ENCODE measurements at places on chromosomes 6 and 20.

- DNase-seq = no peak
Observed at GRCh38 chr6:130513770-130514169, 148.0 kb downstream of the TMEM200A start.

GRCh38 chr6:149922642-149923326 is at the start of gene RAET1G:
Gene RAET1G (minus strand): TSS chr6:149923121. CDS start chr6:149923010, 111 bp downstream.
- peak; percentile 50 for DNase-seq

DNA sequence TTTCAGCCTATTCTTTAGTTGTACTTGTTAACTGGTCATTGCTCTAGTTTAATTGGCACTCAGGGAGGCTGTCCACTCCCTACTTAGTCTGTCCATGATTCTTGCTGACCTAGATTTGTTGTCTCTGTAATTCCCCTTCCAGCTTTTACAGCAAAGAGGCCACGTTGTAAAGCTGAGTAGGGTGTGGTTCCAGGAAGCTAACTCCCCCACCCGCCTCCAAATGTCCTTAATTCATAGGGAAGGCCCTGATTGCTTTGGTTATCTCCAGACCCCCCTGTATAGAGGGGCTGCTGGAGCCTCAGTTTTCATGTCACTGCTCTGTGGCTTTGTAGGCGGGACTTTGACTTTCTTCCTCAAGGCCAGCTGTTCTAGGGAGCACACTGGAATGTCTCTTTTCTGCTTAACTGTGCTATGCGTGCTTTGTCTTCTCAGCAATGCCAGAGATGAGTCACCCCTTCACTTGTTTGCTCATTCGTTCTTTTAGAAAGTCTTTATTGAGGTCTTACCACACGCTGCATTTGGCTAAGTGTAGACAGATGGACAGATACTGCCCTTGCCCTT is 175.1 kb upstream of the JAG1 start:
- DNase-seq = no peak

- DNase-seq = no peak
Observed at GRCh38 chr6:49430187-49430586, 32.9 kb downstream of the MMUT start.

DNA sequence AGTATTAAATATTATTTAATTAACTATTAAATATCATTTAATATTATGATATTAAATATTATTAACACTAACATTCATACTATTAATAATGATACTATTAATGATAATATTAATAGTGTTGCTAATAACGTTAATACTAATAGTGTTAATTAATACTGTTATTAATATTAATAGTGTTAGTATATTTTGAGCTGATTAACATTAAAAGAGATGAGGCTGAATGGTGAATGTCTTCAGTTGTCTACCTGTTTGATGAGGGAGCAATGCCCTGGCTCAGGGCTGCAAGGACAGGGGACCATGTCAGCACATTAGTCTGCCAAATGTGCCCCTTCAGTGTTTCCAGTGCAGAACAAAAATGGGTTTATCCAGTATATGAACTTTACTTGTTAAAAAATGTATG is 96.6 kb upstream of the PLEKHG1 start:
- no peak for DNase-seq

DNA sequence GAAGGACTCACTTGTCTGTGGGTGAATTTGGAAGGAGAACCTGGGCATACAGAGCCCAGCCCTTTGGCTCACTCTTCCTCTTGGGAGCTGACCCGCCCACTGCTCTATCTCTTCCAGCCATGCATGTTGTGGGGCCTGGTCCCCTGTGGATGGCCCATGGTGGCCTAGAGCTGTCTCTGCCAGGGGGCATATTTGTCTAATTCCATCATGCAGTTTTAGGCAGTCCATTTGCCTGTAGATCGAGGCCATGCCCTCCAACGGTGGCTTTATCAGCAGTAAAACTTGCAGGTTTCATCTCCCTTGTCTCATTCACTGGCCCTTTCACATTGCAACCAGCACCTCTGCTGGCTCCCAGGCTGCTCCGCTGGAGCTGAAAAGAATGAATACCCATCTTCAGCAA is 12.9 kb upstream of the EZR start:
- no peak for DNase-seq

DNA sequence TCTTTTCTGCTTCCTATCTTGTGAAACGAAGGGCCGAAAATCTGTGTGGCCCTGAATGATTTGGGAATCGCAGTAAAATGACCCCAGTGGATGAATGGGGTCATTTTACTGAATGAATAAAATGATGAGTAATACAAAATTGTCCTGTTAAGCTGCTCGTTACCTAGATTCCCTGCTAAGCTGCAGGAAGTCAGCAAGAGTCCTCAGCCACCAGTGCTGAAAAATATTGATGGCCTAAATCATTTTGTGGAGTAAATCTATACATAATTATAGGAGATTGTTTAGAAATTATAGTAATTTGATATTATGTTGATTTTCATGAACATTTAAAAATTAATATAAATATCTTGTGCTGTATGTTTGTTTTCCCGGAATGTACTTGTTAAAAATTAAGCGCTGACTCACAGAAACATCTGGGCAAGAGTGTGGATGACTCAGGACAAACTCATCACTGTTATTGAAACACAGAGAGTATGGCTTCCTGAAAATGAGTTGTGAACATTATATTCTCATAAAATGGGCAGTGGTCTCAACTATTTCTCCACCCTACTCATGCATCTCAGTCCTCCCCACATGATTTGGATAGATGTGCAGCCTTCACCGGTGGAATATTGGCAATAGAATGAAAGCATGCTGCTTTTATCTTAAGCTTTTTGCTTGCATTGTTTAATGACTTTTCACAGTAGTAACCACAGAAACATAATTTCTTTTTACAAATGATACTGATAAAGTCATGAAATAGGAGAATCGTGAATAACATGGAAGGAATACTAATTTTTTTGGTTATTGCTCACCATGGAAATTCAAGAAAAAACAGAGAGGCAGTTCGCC is 36.2 kb upstream of the RGS17 start:
- DNase-seq = no peak

DNA sequence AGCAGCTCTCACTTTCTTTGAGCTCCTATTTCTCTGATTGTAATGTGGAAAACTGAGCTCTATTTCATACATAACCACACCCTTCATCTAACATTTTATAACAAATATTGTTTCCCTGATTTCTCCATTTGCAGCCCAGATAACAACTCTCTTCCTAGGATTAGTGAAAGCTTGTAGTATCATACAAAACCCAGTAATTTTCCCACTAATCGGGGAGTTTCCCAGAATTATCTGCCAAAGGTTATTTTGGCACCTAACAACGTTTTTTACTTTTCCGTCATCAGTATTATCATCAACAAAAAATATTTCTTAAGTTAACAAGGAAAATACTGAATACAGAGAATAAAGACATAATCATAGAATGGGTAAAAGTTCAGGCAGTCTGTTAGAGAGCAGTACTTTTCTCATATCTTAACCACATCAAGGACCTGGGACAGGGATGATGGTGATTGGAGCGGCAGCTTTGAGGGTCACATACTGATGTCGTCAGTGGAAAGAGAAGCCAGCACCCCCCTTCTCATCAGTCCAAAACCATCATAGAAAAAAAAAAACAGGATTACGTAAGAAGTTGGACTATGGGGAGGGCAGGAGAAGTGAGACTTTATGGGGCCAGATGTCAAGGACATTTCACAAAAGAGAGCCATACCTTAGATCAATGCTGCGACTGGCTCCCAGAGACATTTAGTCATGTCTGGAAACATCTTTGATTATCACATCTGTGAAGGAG is 166.1 kb upstream of the TNFAIP3 start:
- DNase-seq = no peak

DNA sequence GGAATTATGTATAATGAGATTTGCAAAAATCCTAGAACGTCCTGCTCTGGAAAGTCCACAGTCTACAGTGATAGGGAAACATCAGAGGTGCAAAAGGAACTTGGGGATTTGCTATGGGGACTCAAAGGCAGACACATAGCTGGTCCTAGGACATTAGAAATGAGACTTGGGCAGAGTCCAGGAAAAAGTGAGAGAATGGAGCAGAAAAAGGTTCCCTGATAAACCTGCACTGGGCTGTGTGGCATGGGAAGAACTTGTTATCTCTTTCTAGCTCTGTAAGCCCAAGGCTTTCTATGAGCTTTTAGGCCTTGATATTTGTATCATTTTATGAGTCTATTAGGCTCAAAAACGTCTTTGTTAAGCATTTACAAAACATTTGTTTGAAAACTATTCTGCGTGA is 15.2 kb downstream of the PRND start:
- no peak for DNase-seq

DNA sequence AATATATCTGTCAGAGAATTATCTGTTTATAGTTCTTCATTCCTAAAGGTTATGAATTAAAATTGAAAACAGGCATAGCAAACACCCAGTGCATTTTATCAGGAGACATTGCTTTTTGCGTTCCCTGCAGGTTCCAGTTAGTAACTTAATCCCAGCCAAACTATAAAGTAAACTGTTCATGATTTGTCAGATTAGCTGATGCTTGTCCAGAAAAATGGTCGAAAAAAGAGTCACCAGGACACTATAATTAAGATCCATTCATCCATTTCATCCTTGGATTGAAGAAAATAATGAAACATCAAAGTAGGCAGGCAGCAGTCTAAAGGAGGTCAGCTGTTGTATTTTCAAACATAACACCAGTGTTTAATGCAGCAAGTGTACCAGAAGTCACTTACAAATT is 75.9 kb downstream of the EPHA7 start:
- no peak for DNase-seq
